ENCODE measurements at places on chromosomes 5 and 9.

DNA sequence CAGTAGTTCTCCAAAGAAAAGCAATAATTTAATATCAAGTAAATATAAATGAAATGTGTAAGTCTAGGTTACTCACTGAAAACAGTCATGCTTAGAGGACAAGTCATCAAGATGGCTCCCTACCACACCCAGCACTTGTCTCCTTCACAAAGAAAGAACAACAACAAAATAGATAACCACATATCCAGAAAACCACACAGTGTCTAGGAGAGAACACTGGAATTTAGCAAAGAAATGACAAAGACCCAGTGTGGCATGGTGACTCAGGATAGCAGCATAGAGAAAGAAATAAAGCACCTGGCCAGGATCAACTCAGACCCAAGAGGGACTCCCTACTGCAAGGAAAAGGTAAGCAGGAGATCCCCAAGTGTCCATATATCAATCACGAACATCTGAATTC, 356.2 kb downstream of the TMEM161B start:
- no peak for DNase-seq

DNA sequence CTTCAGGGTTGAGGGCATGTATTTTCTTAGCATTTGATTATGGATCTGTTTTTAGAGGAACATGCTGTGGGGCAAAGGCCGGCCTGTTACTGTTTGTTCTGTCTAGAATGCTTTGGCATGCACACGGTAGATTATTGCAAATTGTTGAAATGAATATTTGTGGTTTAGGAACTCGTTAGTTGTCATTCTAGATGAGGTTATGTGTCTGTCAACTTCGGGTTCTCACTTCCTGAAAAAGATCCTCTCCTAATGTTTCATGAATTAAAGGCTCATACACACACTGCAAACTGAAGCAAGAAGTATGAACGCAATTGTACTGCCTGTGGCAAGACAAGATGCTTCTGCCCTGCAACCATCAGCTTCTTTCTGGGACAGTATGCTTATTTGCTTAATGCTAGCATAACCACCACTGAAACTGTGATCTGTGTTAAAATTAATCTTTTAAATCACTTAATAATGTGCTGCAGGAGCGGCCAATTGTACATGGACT, 99.6 kb downstream of the BASP1 start:
- no peak for DNase-seq

DNA sequence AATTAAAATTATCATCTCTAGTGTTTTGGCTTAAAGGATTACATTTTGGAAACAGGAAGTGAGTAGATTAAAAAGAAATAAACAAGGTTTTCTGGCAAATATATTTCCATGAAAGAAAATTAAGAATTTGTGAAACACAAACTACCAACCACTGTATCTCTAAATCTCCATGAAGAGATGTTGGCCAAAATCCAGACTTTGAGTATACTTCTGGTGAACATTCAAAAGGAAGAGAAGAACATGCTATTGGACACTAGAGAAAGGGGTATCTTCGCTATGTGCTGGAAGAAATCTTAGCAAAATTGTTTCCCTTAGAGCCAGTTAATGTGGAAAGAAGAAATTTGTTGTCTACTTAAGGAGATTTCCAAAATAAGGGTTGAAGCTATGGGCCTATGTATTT, 710.4 kb upstream of the CTNND2 start:
- no peak for DNase-seq

DNA sequence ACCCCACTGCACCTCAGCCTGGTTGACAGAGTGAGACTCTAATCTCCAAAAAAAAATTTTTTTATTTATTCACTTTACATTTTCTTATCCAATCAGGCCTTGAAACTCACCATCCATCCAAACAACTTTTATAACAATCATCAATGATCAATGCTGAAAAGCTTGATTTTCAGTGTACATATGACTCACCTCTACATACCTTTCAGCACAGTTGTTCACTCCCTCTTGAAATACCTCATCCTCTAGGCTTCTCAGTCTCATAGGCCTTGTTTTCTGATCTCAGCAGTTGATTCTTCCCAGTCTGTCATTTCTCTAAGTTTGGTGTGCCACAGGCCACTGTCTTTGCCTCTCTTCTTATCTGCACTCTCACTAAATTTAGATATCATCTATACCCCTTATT, 36.2 kb downstream of the GRIN3A start:
- DNase-seq = no peak

DNA sequence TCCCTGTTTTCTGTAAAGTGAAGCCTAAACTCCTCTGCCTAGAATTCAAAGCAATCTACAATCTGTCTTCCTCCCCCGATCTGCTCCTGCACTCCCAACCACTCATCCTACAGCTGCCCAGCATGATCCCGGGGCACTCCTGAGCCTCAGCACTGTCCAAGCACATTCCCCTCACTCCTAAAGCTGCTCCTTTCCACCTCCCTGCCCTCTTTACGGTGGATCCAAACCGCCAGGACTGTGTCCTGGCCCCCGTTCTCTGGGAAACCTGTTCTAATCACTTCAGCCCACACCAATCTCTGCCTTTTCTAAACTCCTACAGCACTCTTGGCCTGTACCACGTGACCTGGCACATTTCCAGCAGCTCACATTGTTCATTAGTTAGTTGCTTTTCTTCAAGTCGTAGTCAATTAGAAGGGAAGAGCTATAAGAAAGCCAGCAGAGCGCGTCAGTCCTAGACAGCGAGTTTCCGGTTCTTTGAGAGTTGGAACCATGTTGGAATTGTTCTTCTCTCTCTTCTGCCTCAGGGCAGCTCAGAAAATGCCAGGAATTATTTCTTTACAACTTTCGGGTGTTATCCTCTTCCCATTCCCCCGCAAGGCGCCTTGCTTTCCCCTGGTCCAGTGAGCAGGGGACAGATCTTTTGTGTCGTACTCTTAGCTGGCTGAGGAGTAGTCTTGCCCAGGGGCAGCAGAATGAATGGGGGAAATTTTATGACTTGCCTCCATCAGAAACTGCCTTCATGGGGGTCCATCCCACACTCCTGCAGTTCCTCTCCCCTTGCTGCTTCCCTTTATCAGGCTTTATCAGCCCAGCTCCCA, 60.7 kb downstream of the NRG2 start:
- no peak for DNase-seq

- no peak for DNase-seq
Observed at GRCh38 chr9:116058421-116058820, 95.2 kb upstream of the PAPPA start.

DNA sequence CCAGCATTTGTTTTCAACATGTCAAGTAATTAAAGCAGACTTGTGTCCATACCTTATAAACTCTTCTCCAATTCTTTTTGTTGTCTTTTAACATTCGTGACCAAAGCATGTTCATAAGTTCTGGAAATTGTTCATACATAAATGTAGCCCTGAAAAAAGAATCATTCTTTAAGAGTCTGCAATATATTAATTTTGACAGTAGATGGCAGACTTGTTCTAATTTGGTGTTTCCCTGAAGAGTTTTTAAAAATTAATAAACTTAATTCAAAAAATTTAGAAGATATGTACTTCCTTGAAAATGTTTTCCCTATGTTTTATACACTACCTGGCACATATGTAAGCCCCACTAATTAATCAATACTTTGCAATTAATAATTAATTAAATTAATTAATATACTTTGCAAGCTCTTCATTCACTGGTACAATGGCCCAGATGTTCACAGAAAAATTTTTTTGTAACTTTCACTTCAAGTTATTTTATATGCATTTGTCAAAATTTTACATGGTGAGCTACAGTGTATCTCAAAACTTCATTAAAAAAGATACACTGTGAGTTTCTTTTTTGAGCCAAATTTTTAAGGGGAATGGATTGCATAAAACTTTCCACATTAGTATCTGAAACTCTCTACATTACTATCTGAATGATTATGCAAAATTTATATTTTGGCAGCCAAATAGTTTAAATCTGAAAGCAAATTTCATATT, 42.1 kb downstream of the CLINT1 start:
- no peak for DNase-seq

All from endothelial cell (in vitro differentiated cells).